ENCODE measurements at places on chromosomes 6 and 20. TPM values are rescaled to one million over a fixed set of nuclear protein-coding genes. Genes with fewer than 3 reads are reported as not detected.
A peak's percentile ranks its signal among the peaks of the same experiment; 100 is the strongest.

DNA sequence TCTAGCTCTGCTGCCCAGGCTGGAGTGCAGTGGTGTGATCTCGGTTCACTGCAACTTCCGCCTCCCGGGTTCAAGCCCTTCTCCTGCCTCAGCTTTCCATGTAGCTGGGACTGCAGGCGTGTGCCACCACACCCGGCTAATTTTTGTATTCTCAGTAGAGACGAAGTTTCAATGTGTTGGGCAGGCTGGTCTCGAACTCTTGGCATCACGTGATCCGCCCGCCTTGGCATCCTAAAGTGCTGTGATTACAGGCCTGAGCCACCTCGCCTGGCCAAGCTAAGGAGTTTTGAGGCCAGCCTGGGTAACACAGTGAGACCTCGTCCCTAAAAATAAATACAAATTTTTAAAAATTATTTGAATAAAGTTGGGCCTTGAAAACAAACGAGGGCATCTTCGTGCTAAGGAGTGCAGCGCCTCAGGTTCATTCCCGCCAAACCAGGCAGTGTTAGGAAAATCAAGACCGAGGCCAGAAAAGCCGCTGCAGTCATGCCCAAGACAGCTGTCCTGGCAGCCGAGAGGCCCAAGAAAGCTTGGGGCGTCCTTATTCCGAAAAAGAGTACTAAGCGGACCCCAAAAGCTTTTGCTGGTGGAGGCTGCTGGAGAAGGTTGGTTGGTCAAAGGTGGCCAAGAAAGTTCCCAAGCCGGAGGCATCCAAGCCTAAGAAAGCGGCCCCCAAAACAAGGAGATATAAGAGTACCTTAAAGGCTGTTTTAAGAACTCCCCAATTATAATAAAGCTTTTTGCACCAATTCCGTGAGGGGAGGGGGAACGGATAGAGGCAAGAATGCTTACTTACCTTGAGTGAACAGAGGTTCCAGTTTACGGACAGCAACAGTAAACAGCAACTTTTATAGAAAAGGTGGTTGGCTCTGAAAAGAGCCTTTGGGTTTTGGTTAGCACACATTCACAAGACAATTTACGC, 109.0 kb downstream of the HFE start:
- peak; percentile 33 for DNase-seq

DNA sequence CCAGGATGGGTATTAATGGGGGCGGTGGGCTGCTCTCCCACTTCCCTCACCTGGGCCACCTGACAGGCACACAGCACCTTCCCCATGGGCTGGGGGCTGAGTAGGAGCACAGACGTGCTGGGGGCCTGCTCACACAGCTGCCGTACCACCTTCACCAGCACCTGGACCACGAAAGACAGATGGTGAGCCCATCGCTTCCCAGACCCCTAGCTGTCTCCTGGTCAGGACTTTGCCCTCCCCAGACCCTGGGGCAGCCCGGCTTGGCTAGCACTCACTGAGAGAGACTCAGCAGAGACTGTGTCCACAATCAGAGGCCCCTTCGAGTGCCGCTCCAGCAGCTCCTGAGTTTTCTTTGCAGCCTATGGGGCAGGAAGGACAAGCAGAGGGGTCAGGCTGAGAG, 12.0 kb downstream of the AARS2 start:
- DNase-seq, result no peak

DNA sequence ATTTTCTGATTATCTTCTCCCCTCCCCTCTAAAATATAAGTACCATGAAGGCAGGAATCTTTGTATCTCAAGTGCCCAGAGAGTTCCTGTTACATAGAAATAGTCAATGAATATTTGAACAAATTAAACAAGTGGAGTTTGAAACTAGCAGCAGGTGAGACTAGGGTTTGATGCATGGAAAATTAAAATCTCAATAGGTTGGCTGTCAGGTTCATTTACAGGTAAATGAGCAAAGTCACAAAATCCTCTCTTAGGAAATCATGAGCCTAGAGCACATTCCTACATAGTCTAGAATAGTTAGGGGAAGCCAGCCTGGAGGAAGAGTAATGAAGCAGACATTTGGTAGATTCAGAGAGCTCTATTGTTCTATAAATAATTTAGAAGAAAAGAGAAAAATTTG, 140.4 kb downstream of the HS3ST5 start:
- no peak for DNase-seq

GRCh38 chr6:13700232-13700631, 11.4 kb downstream of the RANBP9 start:
- DNase-seq, result no peak

- DNase-seq, result no peak
Observed at GRCh38 chr20:15072316-15072715, 734.9 kb upstream of the FLRT3 start.

GRCh38 chr20:4151991-4152695, 136.8 kb upstream of the RNF24 start:
- no peak for DNase-seq

GRCh38 chr6:4939241-4939640, 64.6 kb downstream of the RPP40 start:
- DNase-seq, result no peak

GRCh38 chr6:102717737-102718456, 1324.4 kb downstream of the GRIK2 start:
- DNase-seq, result no peak

DNA sequence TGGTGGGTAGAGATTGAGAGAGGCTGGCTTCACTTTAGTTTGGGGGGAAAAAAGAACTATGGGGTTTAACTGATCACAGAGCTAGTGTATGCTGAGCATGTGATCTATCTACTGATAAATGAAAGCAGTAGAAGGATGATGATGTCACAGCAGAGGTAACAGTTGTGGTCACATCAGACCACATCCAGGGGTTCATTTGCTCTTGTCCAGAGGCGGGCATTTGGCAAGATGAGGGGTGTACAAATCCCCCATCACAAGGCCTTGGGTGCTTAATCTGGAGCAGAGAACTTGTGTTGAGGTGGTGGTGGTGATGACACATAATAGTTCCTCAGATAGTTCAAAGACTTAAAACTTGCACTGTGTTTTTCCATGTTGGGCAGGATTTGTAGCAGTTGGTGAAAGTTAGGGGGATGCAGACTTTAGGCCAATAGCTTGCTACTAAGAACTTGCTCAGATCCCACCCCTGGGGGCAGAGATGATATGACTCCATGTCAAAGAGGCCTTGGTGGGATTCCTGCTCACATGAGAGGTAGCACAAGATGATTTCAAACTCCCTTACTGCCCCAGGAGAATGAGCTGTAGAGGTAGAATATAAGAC, 63.4 kb downstream of the PRDM1 start:
- no peak for DNase-seq

DNA sequence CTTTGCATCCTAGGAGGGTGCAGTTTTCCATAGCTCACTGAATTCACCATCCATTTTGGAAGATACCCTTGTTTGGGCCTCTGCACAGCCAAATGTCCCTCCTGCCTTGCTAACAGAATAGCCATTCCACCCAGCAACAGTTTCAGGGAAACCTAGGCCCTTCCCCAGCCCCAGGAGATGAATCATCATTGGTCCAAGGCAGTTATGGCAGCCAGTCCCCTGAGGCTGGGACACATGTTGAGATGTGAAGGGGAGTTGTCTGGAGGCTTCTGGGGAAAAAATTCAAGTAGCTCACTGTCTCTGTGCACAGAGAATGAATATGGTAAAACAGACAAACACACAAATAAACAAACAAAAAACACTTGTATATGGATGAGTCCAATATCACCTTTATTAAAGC, 17.4 kb upstream of the SIRPB2 start:
- DNase-seq, result no peak

- DNase-seq, result peak; percentile 80
Observed at GRCh38 chr6:169592558-169592957, 109.3 kb downstream of the WDR27 start.

DNA sequence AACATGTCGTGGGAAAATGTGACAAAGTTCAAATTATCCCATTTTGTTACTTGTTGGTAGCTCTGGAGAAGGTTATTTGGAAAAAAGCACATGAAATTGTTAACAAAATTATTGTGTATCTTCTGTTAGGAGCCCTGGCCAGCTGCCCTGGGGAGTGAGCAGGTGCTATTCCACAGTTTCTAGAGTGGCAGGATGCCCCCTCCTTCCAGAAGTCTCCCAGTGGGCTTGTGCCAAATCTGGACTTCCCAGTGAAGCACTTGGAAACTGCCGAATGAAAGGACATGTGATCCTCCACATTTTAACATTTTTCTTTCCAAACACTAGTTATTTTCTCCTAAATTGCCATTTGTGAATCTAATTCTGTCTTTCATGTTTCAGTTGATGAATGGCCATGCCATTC, 66.9 kb upstream of the CLDN20 start:
- DNase-seq, result no peak

GRCh38 chr6:81148751-81149150, 603.7 kb downstream of the TENT5A start:
- DNase-seq, result no peak

DNA sequence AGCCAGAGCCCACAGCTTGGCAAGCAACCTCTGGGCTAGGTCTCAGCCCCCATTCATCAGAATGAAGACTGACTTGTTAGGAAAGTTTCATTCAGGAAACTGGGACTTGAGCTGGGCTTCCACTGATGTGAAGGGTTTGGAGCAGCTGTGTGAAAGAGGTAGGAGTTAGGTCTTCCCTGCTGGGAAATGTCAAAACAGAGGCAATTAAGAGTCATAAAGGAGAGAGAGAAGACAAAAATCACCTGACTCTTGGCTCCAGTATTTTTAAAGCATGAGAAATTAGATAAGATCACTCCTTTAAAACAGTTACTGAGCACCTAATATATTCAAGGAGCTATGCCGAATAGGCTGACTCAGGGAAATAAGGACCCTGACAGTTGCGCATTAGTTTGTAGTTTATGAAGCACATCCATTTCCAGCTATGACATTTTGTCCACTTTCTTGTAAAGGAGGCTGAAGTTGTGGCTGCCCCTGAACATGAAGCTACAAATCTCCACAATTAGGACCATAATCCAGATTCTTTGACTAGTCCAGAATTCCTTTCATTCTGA, 3.9 kb upstream of the TRIM40 start:
- no peak for DNase-seq

GRCh38 chr6:169489563-169490245, 212.1 kb downstream of the WDR27 start:
- DNase-seq, result no peak

- DNase-seq, result no peak
Observed at GRCh38 chr6:146336191-146336590, 207.4 kb upstream of the RAB32 start.

- DNase-seq, result no peak
Observed at GRCh38 chr6:3228771-3229565, 1.5 kb upstream of the TUBB2B start.

GRCh38 chr6:45069091-45069490, 259.0 kb upstream of the RUNX2 start:
- no peak for DNase-seq

- no peak for DNase-seq
Observed at GRCh38 chr6:44262467-44263353, 2.6 kb downstream of the NFKBIE start.

GRCh38 chr6:154661768-154662167, 71.4 kb upstream of the SCAF8 start:
- peak; percentile 16 for DNase-seq

- DNase-seq, result no peak
Observed at GRCh38 chr6:12584631-12585405, 131.7 kb upstream of the PHACTR1 start.

DNA sequence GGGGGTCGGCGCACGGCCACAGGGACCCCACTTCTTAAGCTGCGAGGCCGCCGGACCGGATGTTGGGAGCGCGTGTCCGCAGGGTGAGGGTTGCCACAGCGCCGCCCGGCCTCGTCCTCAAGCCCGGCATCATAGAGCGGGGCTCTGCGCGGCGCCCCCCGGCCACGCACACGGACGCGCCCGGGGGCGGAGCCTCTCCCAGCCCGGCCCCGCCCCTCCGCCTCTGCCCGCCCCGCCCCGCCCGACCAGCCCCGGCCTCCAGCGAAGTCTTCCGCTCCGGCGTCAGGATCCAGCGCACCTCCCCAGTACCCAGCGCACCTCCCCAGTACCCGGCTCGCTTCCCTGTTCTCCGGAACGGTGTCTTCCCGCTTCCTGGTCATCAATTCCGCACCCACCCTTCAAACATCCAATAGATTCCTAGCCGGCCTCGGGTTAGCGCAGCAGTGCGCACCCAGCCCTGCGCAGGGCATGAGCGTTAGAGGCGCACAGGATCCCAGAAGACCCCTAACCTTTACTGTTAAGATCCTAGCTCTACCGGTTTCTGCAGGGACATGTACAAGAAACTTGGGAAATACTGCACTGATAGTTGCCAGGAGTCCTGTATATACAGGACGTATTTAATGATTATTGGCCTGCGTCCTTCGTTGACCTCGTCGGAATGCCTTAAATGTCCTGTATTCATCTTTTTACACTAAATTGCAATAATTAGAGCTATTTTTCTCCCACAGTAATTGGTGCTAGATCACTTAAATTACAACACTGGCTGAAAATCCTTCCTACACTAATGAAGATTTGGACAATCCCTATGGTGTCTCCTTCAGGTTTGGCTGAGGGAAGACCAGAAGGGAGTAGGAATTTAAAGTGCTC, 535 bp upstream of the DNAAF9 start:
- peak; percentile 82 for DNase-seq

- no peak for DNase-seq
Observed at GRCh38 chr6:52635049-52635577, 35.8 kb upstream of the TMEM14A start.

DNA sequence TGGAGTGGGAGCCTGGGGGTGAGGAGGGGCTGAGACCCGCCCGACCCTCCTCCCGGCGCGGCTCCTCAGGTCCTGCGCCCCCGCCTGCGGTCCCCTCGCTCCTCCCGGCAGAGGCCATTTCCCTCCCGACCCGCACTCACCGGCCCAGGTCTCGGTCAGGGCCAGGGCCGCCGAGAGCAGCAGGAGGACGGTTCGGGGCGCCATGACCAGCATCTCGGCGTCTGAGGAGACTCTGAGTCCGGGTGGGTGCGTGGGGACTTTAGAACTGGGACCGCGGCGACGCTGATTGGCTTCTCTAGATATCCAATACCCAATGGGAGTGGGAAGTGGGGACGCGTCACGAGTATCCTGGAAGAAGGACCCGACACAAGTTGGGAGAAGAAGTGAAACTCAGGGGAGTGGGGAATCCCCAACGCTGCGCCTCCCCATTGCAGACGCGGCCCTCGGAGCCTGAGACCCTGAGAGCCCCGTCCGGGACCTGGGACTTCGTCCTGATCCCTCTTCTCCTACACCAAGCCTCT, at the start of gene HLA-B:
HLA-B (minus strand) TSS at position 234 of the 521 bp plus-strand sequence; CDS start at position 213, 21 bp downstream.
- peak; percentile 95 for DNase-seq

DNA sequence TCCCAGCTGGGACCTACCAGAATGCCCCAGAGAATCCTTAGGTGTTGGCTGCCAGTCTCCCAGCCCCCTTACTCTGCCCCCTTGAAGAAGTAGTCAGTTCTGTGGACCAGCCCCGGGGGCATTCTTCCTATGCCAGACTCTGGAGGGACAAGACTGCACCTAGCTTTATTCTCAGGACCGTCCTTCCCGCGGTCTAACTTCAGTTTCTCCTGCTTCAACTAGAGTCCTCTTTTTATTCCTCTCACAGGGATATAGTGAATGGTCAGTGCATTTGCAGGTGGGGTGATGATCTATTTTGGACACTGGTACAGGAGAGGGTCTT, 35.9 kb upstream of the MDFI start:
- no peak for DNase-seq

The RCAN2 gene
- 1.9 TPM for total RNA-seq

The COL12A1 gene
- total RNA-seq, result 1,107 TPM

The PLA2G7 gene
- total RNA-seq, result not detected

The COL9A1 gene
- total RNA-seq, result not detected

The HLA-DOA gene
- total RNA-seq, result not detected

The RIPPLY2 gene
- total RNA-seq, result not detected

The HLA-DPB1 gene
- total RNA-seq, result 5.5 TPM

The PERP gene
- 11.0 TPM for total RNA-seq

The SPTLC3 gene
- 0.97 TPM for total RNA-seq

The TSPO2 gene
- total RNA-seq, result not detected

The FAM229B gene
- 18.0 TPM for total RNA-seq

The RFX6 gene
- total RNA-seq, result not detected
